ENCODE measurements at places on chromosomes 11 and 22.

GRCh38 chr11:117490911-117491310 is 163.3 kb downstream of the CEP164 start:
- no peak for DNase-seq

DNA sequence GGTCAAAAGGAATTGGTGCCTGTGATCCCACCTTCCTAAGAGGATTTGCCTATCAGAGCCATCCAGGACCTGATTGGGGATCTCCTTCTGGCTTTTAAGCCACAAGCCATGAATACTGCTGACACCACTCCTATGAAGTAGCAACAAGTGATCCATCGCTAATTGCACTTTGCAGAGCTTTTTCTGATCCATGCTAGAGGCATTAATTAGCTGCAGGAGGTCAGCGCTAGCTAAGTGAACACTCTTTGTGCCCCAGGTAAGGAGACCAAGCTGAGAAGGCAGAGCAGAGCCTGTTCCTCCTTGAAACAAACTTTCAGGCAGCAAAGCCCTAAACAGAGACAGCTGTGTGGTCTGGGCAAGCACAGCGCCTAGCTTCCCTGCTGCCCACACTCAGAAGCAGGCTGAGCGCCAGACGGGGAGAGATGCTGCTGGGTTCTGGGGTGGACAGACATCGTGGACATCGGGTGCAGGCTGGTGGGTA is 122.2 kb downstream of the ABTB2 start:
- no peak for DNase-seq

GRCh38 chr11:117143390-117143789 is 697 bp upstream of the PAFAH1B2 start:
- DNase-seq: peak; percentile 52

DNA sequence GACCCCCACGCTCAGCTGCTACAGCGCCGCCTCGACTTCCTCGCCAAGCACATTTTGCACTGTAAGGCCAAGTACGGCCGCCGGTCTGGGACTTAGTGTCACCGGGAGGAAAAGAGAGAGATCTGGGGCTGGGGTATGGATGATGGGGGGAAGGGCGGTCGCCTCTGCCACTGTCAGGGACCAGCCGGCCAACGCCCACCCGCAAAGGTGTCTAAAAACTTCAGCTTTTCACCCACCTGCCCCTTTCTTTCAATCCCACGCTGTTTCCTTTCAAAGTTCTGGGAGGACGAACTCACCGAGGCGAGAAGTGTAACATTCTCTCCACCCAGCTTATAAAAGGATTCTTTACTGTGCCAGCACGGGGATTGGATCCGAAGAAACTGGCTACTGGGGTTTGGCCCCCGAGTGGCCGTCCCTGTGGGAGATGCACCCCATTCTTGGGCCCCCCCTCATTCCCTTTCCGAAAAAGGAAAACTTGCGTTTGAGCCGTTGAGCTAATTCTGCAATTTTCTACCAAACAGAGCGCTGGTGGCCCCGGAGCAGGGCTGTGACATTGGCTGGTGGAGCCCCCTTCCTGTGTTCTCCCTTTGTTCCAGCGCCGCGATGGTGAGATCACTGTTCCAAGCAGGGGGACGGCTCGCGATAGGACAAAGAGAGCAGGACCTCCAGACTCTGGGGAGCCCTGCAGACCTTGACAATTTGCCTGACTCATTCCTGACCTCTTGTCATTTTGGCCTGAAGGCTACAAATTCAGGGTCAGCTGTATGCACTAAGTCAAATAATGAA is 1.8 kb downstream of the FJX1 start:
- peak; percentile 74 for DNase-seq

- no peak for DNase-seq
Observed at GRCh38 chr11:118872403-118872821, 11.3 kb upstream of the CXCR5 start.

DNA sequence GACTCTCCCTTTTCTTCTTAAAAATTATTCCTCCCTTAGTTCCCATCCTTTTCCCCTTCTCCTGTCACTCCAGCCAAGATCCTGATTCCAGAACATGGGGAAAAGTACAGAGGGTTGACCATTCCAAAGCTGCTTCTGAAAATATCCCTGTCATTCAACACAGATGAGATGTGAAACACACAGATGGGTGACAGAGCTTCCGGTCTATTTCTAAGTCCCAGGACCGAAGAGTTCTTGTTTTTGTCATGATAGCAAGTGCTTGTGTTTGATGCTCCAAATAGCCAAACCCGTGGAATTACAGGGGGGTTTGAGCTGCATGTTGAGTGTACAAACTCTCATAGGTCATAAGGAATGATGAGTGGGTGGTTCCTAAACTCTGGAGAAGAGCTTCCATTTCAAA is 57.9 kb downstream of the PARVA start:
- DNase-seq: no peak

- DNase-seq: no peak
Observed at GRCh38 chr11:117107701-117108590, 9.7 kb upstream of the SIK3 start.

- DNase-seq: no peak
Observed at GRCh38 chr11:100942016-100942415, 187.6 kb downstream of the PGR start.

- no peak for DNase-seq
Observed at GRCh38 chr11:2482745-2483144, 37.9 kb downstream of the KCNQ1 start.

DNA sequence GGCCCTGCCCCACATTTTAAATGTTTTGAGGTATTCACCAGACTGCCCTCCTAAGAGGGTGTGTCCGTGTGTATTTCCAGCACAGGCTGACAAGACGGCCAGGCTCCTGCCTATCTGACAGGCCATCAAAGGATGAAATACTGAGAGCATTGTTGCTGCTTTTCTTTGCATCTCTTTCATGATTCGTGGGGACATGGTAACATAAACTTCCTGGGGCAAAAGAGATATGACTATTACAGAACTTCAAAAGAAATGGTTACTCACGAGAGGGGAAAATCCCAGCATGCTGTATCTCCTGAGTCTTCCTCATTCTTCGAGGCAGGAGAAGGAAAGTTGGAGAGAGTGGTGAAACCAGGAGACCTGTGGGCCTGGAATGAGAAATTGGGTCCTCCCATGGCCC is 10.3 kb upstream of the BIK start:
- peak; percentile 84 for DNase-seq

DNA sequence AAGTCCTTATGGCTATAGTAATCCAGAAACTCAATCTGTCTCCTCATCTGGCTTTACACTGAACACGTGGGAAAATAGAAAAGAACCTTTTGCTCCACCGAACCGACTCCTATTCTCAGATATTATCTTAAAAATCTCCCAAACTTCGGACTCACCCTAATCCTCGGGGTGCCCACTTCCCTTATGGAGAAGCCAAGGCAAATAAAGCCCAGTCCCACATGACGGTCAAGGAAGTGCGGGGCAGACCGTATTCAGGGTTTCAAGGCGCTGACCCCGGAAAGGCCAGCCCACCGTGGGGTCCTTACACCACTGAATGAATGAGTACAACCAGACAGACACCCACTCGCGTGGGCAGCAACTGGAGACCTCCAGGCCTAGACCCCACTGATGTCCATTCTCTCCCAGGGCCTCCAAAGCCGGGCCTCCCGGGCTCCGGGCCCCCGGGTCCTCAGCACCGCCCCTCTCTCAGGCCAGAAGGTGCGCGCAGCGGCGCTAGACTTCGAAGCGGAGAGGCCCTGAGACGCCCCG is 489 bp downstream of the NUP98 start:
- DNase-seq: no peak

DNA sequence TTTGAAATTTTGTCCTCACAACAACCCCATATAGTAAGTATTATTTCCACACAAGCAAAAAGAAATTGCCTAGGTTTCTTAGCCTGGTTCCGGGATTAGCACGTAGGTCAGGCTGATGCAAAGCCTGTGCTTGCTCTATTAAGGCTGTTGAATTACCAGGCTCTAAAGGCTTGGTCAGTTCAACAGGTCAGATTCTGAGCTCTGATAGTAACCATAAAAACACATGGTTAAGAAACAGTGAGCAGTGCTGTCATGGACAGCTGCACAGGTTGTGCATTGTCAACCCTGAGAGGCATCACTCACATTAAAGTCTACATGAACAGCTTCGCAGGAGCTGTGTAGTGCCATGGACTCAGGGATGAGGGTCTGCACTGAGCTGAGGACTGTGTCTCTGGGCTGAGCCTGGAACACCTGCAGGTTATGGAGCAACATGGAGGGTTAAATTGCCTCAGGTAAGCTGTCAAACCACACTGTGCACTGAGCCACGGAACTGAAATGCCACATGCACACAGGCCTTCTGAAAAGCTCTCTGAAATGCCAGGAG is 98.0 kb downstream of the PIWIL4 start:
- DNase-seq: peak; percentile 43

- DNase-seq: no peak
Observed at GRCh38 chr11:16097543-16097942, 258.8 kb downstream of the SOX6 start.

- DNase-seq: no peak
Observed at GRCh38 chr22:25095869-25096268, 103.8 kb upstream of the CRYBB3 start.

DNA sequence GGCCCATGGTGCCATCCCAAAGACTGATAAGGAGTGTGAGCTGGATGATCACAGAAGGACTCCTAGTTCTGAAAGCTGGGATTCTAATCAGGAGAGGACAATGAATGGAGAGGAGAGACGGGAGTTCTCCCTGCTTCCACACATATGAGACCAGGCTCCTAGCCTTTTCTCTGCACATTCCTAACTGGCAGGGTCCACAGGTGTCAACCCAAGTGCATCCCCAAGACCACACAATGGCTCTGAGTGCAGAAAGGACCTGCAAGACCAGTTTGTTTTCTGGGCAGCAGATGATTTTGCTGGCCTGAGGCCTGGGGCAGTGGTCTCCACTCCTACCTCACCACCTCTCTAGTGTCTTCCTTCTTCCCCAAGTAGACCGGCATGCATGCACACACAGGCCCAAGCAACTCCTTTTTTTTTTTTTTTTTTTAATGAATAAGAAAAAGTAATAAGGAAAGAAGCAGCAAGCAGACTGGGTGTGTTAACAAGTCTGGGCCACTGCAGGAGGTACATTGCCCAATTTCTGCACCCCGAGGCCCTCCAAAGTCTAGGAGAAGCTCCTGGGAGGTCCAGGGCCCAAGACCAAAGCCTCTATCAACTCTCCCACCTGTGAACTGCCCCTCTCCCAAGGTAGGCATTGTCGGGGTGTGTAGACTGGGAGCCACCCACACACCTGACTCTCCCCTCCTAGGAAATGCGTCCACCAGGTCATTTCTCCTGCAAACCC is 1.2 kb upstream of the TSKU start:
- DNase-seq: no peak

- DNase-seq: no peak
Observed at GRCh38 chr11:79939111-79939510, 498.3 kb upstream of the TENM4 start.

GRCh38 chr11:122258446-122259194 is 142.6 kb upstream of the BLID start:
- DNase-seq: no peak

- DNase-seq: no peak
Observed at GRCh38 chr22:32574958-32575910, 100.6 kb downstream of the FBXO7 start.

- DNase-seq: no peak
Observed at GRCh38 chr22:45102896-45103420, 60.8 kb upstream of the NUP50 start.

- DNase-seq: peak; percentile 94
Observed at GRCh38 chr22:46546466-46547178, 9.2 kb upstream of the CELSR1 start.

DNA sequence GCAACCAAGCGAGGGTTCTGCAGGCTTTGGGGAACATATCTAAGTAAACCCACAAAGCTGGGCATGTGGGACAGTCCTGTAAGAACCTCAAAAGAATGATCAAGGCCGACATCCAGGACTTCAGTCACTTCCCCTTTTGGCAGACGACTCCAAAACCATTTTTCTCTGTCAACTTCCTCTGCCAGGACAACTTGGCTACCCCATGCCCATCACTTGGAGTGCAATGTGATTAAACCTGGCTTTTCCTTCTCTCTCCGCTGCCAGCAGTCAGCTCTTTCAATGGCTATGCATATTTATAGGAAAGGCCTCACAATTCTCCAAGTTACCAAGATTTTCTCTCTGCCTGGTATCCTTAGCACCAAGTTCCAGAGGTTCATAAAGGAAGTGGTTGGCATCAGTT is 78.9 kb downstream of the C11orf58 start:
- no peak for DNase-seq

- no peak for DNase-seq
Observed at GRCh38 chr11:112650527-112650926, 310.7 kb upstream of the NCAM1 start.

- DNase-seq: peak; percentile 82
Observed at GRCh38 chr22:46542011-46542985, 4.9 kb upstream of the CELSR1 start.

DNA sequence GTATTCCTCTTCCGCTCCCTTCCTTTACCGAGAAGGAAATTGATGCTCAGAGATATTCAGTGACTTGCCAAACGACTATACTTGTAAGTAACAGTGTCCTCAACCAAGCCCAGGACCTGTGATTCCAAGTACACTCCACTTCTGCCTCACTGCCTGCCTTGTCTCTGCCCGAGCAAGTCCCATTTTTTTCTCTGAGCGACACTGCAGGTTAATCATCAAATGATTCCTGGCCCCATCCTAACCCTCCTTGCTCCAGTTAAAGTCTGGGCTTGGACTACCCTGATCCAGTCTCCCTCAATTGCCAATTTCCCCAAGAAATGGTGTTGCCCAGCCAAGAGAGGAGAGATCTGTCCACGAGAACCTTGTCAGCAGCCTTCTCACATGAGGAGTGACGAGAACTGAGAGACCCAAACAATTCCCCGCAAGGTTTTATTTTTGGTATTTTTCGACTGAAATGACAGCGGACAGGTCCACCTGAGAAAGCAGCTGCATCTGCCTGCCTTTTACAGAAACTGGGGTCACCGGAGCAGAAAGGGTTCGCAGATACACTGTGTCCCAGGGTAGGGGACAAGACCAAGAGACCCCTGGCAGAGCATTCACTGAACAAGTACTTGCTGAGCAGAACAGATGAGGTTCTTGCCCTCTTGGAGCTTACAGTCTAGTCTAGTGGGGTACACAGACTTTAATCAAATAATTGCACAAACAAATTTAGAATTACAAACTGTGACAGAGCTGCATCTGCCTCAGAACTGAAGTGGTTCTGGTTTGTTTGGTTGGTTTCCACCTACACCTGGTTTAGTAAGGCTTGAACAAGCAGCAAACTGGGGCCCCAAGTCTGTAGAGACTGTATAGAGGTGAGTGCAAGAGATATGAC is 11.4 kb downstream of the POU2AF1 start:
- DNase-seq: no peak

- DNase-seq: peak; percentile 61
Observed at GRCh38 chr11:118198370-118198769, 21.9 kb upstream of the SCN2B start.

GRCh38 chr22:22848364-22848866 is 39.2 kb upstream of the IGLL5 start:
- peak; percentile 63 for DNase-seq

Measured in kidney tubule cell (primary cell).